ENCODE measurements at places on chromosomes 6 and 20. TPM values are rescaled to one million over a fixed set of nuclear protein-coding genes. Genes with fewer than 3 reads are reported as not detected.
A peak's percentile ranks its signal among the peaks of the same experiment; 100 is the strongest.

DNA sequence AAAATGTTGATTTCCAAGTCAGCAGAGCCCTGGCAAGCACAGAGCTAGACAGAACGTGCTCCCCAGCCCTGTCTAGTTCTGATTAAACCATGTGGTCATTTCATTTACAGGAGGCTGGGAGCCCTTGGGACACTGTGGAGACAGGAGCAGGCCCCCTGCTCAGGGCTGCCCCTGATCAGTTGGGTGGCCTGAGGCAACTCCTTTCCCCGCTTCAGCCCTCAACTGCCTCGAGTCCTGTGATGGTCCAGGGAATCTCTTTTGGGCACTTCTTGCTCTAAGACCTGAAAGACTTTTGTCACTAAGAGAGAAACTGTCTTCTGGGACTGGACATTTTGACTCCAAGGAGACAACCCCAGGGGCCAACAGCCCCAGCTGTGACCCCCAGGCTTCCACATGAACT, 13.5 kb downstream of the DYNLRB1 start:
- DNase-seq = no peak

NOX3 gene
- total RNA-seq = not detected

GRCh38 chr6:89501222-89501621, 68.3 kb downstream of the ANKRD6 start:
- no peak for DNase-seq

GRCh38 chr6:130190701-130191690, 31.8 kb downstream of the SAMD3 start:
- no peak for DNase-seq

SIRPB2 gene
- total RNA-seq = 3.9 TPM

DNA sequence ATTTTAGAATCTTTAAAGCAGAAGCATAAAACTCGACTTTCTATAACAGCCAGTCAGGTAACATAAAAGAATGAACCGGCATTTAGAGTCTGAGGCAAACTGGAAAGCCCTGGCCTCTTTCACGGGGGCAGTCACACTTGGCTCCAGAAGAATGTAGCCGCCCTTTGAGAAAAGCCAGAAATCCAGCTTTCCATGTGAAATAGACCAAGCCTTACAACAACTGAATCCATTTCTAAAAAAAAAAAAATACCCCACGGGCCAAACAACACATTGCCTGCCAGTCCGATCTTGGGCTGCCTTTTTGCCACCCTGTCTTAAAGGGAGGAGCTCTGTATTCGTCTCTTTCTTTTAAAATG, 252.9 kb upstream of the TAB2 start:
- no peak for DNase-seq

DNA sequence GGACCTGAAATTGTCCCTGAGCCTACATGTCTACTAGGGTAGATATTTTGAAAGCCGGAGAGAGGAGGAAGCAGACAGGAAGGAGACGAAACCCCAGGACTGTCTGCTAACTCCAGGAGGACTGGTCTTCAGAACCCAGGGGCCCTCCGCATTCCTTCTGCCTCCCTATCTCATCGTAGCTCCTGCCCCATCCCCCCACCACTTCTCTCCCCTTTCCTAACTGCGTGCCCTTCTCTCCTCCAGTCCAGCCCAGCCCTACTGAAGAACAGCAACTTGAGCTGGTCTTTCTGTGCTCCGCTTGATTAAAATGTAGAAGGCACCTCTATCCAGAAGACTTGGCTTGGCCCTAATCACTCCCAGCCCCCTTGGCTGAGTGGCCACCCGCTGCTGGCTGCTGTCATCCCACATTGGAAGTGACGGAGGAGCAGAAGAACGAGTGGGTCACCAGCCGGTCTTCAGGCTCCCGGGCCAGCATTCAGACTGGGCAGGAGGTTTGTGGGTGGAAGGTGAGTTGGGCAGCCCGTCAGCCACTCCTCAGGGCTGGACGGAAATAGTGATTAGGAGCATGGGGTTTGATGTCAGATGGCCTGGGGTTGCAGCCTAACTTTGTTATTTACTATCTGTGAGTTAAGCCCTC, 28.8 kb upstream of the ANGPT4 start:
- no peak for DNase-seq

GRCh38 chr6:38262026-38262425, 377.7 kb downstream of the BTBD9 start:
- DNase-seq = no peak

NRSN1 gene
- not detected for total RNA-seq

GRCh38 chr6:108592371-108593337, 31.9 kb downstream of the FOXO3 start:
- DNase-seq = peak; percentile 64

PACRG gene
- 2.6 TPM for total RNA-seq

- DNase-seq = peak; percentile 74
Observed at GRCh38 chr6:36666826-36667591, 11.5 kb upstream of the CDKN1A start.

DNA sequence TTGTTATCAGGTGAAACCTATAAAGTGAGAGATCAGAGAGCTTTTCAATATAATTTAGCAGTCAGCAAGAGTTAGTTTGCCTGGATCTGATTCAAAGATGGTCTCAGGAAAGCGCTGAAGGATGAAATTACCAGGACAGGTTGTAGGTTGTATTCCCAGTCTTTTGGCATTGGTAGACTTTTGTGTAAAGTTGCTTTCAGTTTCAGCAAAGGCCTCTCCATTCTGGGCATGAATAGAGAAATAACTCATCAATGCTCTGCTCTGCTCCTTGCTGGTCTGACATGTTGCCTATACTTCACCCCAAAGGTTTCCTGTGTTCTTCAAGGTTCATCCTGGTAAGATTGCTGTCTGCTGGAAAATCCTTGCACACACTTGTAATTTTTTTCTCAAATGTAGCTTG, 714.8 kb downstream of the EPM2A start:
- no peak for DNase-seq

DNA sequence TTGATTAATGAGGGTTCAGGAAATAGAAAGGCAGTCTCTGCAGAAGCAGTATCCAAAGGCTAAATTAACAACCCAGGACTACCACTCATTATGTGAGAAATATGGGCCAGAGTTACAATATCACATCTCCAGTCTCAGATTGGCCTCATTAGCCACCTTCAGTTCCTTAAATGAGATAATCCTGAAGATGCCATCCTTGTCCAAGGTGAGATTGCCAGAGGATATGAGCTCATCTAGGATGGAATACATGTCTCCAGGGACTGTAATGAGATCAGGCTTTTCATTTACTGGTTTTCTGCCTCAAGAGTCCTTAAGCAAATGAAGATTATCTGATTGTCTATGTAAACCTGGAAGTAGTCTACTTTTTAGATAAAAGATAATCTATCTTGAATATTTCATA, 196.3 kb downstream of the FUT9 start:
- DNase-seq = no peak

DNA sequence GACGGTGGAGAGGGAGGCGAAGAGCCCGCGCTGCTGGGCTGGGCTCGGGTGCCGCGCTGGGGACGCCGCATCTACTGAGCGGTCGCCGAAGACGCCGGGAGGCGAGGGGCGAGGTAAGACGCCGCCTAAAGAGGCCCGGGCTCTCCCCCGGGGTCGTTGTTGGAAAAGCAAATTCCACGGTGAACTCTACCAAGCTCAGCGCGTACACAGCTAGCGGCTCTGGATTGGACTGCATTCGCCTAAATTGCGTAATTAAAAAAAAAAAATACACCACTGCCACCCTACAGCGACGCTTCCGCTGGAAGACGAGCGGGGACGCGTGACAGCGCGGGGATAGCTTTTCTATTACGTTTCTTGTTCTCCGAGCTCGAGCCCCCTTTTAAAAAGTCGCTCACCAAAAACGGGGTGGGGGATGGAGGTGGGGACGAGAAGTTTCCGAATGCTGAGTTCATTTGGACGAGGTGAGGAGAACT, 92.0 kb upstream of the PRDM1 start:
- no peak for DNase-seq

GRCh38 chr6:12075067-12075563, 63.0 kb downstream of the HIVEP1 start:
- no peak for DNase-seq

DNA sequence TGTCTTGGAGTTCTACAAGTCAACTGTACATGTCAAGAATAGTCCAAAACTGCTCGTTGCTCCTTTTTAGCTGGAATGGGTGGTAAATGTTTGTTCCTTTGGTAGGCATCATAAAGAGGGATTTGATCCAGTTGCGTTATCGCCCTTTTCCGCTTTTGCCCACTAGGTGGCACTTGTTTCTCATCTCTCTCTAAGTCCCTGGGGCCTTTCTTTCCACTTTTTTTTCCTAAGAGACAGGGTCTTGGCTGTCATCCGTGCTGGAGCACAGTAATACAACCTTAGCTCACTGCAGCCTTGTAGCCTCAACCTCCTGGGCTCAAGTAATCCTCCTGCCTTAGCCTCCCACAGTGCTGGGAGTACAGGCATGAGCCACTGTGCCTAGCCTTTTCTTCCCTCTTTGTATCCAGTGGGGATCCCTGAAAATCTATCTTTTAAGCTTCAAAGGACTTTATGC, 20.7 kb downstream of the GTPBP2 start:
- DNase-seq = peak; percentile 85

DNA sequence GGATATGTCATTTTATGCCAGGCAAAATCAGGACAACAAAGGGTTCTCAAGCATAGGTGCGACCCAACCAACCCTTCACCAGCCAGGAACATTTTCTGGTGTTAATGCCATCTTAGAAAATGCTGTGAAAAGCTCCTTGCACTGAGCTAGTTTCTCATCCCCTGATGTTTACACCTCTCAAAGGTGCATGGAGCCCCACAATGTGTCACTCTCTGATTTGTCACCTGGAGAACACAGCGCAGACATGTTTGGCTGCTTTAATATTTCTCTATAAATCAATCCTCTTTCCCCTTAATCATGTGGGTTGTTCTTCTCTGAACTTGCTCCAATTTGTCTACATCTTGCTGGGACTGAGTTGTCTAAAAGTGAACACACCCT, 244.3 kb downstream of the TSHZ2 start:
- DNase-seq = no peak

DNA sequence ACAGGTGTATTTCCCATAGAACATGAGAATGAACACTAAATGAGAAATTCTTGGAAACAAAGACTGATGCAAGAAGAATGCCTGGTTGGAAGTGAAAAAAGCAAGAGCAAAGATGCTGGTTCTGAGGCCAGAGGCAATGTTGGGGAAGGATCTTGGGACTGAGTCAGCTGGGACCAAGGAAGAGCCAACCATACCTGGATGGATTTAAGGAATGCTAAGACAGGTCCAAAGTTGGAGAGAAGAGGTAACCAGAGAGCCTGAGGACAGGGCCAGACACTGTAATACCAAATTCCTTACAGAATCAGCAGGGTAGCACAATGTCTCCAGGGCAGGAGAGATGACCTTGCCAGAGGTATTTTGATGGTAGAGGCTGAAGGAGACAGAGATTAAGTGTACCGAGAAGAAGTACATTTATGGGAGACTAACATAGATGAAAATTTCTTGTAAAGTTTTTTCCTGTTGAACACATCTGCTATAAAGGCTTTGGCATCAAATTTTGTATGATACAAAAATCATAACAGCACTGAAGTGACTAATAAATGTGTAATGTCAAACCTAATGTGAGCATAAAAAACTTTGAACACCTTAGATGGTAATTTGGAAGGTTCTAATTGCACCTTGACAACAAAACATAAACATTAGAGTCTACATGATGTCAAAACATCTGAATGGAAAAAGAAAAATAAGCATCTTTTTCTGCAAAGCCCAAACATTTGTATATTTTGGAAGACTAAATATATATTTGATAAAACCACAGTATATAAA, 221.7 kb upstream of the MARCKS start:
- no peak for DNase-seq

RRAGD gene
- 13.3 TPM for total RNA-seq

GRCh38 chr6:71038711-71039344, 82.0 kb upstream of the B3GAT2 start:
- DNase-seq = no peak

NANP gene
- total RNA-seq = 3.6 TPM

DNA sequence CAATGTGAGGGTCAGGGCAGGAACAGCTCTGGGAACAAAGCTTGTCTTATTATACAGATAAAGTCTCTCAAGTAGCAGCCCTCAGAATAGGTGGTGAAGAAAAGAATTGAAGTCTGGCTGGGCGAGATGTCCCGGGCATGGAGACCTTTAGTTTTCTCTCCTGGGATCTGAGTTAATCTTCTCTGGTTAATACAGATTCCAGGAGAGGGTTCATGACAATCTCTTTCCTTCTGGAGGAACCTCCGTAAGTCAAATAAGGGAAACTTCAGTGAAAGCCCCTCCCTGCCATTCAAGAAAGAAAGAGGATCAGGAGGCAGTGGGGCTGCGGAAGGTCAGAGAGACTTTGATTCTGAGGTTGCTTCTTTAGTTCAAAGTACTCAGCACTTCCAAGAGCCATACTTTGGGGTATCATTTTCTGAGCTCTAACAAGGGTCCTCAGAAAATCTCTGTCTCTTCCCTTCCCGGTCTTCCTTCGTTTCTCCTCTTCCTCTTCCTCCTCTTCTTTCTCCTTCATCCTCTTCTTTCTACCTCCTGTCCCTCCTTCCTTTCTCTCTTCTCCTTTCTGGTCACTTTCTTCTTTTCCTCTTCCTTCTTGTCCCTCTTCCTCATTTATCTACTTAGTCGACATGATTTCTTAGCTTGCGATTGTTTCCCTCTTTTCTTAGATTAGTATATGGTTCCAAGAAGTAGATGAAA, 4.6 kb upstream of the ZNF184 start:
- DNase-seq = no peak

DNA sequence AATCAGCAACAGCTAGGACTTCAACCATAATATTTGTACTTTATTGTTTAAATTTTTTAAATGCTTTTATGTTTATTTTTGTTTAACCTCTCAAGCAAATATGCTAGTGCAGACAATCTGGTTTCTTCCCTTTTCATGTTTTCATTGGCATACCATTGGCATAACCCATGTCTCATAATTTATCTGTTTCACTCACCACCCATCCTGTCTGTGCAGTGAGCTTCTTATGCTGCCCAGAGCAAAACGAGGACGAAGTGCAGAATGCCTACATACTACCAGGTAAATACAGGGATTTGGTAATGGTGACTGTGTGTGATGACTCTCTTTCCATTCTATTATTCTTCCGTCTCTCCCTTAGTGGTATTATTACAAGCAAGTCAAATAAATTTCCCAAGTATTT, 361.4 kb upstream of the KCNQ5 start:
- DNase-seq = no peak

AGPAT4 gene
- total RNA-seq = 11.1 TPM

DNA sequence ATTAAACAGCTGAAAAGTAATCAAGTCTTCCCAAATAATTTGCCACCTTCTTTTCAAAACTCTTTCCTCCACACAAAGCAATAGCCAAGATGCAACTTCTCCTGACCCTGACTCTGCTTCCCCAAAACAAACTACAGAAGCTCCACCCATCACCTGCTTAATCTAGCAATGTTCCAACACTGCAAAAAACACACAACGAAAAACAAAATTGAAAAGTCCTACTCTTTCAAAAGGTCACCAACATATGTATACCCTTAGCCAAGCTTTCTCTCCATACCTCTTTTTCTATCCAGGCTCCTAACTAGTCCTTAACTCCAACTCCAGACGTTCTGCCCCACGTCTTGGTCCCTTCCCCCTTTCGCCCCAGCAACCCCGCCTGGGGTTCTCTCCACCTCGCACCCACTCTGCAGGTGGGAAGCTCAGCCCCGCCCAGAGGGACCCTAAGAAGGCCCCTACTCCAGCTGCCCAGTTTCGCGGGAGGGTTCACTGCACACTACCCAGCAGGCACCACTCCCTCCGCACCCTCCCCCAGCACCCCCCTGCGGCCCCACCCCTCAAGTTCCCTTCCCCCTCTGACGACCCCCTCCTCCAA, 717 bp downstream of the CSNK2A1 start:
- no peak for DNase-seq

Measured in tibial nerve (tissue), 4 donors.